ENCODE measurements at places on chromosomes 3 and 15. TPM values are rescaled to one million over a fixed set of nuclear protein-coding genes. Genes with fewer than 3 reads are reported as not detected.

Gene DUOXA2
- total RNA-seq: not detected

Gene GATM
- total RNA-seq: 0.12 TPM

Gene GP9
- total RNA-seq: not detected

Gene ALDH1L1
- total RNA-seq: 0.08 TPM

Data from smooth muscle cell of the coronary artery (primary cell).